GM18507 (cell line): ENCODE measurements at places on chromosomes 3 and 15.

- no peak for DNase-seq
Measured at GRCh38 chr15:54482251-54482650, 504.0 kb downstream of the UNC13C start.

DNA sequence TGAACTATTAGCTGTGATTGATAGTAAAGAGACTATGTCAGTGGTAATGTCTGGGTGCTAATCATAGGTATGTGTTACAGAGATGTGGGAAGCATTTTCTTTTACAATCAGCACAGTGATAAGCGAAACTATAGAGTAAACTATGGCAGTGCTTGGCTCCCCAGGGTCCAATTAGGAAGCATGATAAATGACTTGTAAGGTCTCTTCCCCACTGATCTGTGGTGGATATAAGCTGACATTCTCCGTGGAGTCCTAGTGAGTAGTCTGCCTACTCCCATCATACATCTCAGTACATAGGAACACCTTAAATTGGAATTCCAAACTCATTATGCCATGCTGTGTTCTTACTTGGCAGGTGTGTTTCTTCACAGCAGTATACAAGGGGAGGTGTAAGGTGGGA lies 204.2 kb downstream of the GAP43 start:
- no peak for DNase-seq

DNA sequence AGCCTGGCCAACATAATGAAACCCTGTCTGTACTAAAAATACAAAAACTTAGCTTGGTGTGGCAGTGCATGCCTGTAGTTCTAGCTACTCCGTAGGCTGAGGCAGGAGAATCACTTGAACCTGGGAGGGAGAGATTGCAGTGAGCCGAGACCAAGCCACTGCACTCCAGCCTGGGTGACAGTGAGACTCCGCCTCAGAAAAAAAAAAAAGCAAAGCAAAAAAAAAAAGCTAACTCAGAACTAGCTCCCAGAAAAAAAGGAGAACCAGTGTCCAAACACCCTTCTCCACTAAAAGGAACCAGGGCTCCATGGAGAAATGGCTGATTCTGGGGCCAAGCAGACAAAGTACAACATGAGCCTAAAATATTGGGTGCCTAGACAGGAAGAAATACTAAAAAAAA lies 16.7 kb upstream of the CRTC3 start:
- no peak for DNase-seq

DNA sequence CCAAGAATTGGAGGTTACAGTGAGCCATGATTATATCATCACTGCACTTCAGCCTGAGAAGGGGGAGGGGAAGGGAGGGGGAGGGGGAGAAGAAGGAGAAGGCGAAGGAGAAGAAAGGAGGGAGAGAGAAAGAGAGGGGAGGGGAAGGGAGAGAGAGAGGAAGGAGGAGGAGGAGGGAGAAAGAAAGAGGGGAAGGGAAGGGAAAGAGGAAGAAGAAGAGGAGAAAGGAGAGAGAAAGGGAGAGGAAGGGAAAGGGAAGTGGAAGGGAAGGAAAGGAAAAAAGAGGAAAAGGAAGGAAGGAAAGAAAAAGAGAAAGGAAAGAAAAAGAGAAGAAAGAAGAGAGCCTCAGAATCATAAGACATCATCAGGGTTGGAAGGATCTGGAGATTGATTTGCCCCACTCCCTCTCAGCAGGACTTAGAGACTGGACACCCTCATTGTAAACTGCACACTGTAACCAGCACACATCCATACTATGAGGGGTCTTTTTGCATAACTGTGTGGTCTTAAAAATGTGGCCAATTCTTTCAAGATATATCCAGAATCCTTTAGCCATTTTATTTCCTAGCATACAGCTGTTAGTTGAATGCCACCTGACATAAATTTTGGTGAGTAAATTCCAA lies 130.9 kb downstream of the CMSS1 start:
- no peak for DNase-seq

DNA sequence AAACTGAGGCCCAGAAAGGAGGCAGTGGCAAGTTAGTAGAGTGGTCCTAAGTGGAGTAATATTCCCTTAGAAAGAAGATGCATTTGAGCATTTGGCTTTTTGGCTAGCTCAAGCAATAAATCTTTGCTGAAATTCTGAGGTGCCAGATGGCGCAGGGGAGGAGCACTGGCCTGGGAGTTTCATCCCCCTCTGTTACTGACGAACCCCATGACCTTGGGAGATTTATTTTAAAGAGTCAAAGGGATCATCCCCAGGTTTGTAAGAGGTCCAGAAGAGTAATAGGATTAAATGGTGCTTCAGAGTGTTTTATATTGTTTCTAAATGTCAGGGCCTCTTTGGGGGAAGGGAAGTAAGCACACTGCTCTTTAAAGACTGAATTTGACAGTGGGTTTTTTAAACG lies 85.1 kb upstream of the PIAS1 start:
- DNase-seq = no peak

DNA sequence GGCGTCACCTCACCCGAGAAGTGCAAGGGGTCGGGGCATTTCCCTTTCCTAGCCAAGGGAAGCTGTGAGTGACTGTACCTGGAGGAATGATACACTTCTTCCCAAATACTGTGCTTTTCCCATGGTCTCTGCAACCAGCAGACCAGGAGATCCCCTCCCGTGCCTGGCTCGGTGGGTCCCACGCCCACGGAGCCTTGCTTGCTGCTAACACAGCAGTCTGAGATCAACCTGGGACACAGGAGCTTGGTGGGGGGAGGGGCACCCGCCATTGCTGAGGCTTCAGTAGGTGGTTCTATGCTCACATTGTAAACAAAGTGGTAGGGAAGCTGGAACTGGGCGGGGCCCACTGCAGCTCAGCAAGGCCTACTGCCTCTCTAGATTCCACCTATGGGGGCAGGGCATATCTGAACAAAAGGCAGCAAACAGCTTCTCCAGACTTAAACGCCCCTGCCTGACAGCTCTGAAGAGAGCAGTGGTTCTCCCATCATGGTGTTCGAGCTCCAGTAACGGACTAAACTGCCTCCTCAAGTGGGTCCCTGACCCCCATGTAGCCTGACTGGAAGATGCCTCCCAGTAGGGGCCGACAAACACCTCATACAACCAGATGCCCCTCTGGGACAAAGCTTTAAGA lies 31.4 kb upstream of the ABHD5 start:
- DNase-seq = no peak

- DNase-seq = no peak
Measured at GRCh38 chr3:64595253-64595694, 92.5 kb downstream of the ADAMTS9 start.

DNA sequence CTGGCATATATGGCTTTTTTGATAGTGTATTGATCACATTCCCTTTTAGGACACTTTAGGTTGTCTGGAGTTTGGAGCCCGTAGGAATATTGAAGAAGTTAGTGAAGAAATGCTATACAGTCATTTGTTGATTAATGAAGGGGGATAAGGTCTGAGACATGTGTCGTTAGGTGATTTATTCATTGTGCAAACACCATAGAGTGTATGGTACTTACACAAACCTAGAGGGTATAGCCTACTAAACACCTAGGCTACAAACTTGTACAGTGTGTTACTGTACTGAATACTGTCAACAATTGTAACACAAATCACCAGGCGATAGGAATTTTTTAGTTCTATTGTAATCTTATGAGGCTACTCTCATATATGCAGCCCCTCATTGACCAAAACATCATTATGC lies 3.3 kb downstream of the TPM1 start:
- DNase-seq = no peak

- no peak for DNase-seq
Measured at GRCh38 chr3:116927918-116928317, 218.3 kb downstream of the TUSC7 start.

GRCh38 chr15:89299896-89300295 lies 34.7 kb downstream of the POLG start:
- no peak for DNase-seq

DNA sequence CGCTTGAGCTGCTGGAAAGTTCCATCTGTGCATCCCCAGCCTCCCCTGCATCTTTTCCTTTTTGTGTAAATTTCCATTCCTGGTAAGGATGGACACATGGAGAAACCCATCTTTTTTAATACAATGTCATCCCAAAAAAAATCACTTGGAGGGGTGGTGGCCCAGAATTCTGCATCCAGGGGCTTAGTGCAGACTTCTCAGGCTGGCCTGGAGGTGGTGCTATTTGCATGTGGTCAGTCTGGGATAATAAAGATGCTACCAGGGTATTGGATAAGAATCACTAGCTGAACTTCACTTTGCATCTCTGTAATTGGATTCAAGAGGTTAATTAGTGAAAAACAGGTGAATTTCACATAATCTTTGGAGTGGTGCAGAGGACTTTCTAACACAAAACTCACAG lies 1.8 kb upstream of the ZSCAN2 start:
- DNase-seq = no peak

DNA sequence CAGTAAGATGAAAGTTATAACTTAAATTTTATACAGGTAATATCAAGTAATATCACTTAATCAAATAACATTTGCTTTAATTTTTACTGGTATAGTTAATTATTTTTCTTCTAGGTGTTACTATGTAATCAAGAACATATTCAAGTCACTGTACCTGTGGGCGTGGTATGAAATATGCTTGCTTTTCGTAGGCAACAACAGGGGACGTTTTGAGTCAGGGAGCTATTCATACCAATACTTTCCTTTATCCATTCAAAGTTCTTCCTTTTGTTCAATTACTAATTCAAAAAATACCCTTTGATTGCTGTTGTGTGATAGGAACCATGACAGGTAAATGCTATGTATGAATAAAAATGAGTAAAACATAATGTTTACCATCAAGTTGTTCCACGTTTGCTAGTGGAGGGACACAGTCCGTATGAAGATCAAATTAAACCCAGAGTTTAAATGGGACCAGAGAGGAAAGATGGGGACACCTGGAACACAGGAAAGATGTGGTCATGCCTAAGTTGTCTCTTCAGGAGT lies 654.0 kb upstream of the KCNMB2 start:
- DNase-seq = no peak

- no peak for DNase-seq
Measured at GRCh38 chr15:41493902-41494189, 172 bp downstream of the ITPKA start.

DNA sequence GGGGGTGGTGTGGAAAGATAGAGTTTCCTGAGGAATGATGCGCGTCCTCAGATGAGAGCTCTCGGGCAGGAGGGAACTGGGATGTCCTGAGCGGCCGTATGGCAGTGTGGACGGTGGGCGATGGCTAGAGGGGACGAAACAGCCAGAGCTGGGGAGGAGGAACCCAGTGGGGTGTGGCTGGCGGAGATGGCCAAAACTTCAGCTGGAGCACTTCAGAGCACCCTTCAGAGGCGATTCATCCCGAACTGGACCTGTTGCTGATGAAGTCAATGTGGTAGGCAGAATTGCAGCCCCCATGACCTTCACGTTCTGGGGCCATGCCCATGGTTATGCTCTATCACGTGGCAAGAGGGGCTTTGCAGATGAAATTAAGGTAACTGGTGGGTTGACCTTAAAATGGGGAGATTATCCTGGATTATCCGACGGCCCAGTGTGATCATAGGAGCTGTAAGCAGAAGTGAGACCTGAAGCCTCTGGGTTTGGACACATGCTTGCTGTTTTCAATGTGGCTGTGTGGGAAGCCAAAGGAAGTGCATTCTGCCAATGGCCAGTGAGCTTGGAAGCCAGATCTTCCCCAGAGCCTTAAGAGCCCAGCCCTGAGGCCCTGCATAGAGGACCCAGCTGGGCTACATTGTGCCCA lies 52.3 kb downstream of the ATP1B3 start:
- DNase-seq = no peak

DNA sequence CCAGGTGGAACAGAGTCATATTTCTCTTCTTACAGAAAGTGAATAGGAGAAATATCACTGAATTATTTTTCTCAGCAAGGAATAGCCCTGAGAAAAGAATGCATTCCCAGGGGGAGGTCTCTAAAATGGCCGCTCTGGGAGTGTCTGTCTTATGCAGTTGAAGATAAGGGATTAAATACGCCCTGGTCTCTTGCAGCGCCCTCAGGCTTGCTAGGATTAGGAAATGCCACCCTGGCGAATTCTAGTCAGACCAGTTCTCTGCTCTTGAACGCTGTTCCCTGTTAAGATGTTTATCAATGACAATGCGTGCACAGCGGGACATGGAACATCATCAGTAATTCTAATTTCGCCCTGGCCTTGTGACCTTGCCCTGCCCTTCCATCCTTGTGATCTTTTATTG lies 949.0 kb upstream of the SEMA6D start:
- no peak for DNase-seq

GRCh38 chr15:69524296-69524695 lies 71.7 kb downstream of the RPLP1 start:
- DNase-seq = no peak

GRCh38 chr15:93459396-93459795 lies 370.4 kb upstream of the RGMA start:
- DNase-seq = no peak

GRCh38 chr3:15064299-15064834 lies 748 bp downstream of the MRPS25 start:
- DNase-seq = peak; percentile 14

DNA sequence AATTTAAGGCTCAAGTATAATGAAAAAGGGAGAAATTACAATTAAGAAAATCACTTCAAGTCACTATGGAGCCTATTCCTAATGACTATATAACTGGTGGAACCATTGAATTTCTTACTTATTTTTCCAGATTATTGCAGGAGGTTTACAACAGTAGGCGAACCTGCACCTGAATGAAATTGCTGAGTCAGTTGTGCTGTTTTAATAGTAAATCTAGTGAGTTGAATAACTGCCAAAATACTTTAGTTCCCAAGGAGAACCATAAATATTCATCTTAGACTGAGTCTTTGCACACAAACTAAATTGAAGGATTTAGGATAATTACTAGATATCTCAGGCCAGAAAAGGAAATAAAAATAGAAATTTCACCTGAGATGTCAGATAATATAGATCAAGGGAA lies 1052.8 kb downstream of the NAALADL2 start:
- no peak for DNase-seq

DNA sequence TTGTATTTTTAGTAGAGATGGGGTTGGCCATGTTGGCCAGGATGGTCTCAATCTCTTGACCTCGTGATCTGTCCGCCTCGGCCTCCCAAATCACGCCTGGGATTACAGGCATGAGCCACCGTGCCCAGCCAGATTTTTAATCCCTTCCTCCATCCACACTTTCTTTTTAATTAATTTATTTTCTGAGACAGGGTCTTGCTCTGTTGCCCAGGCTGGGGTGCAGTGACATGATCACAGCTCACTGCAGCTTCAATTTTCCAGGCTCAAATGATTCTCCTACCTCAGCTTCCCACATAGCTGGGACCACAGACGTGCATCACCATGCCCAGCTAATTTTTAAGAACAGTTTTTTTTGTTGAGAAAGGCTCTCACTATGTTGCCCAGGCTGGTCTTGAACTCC lies 43.6 kb downstream of the RAF1 start:
- DNase-seq = no peak

- DNase-seq = no peak
Measured at GRCh38 chr15:85947936-85948335, 131.7 kb upstream of the AGBL1 start.

DNA sequence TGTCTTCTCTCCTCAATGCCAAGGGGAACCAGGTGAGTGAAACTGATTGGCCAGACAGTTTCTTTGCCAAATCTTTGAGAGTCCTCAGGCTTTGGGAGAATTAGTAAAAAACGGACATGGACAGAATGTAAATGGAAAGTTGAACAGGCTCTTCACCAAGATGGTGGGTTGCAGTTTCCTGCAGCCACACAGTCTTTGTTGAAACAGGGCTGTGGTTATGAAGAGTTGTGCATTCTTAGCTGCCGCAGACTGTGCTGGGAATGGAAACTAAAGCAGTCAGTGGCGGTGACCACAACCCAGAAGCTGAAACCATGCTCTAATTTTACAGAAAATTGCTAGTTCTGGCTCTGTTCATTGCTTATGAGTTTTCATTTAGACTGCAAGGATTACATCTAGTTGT lies 42.1 kb upstream of the TASOR start:
- peak; percentile 56 for DNase-seq

- DNase-seq = no peak
Measured at GRCh38 chr15:70535955-70536338, 227.4 kb downstream of the UACA start.
